ENCODE measurements at places on chromosomes 16 and 17.

GRCh38 chr16:74078511-74079231 is 217.9 kb upstream of the PSMD7 start:
- no peak for DNase-seq

DNA sequence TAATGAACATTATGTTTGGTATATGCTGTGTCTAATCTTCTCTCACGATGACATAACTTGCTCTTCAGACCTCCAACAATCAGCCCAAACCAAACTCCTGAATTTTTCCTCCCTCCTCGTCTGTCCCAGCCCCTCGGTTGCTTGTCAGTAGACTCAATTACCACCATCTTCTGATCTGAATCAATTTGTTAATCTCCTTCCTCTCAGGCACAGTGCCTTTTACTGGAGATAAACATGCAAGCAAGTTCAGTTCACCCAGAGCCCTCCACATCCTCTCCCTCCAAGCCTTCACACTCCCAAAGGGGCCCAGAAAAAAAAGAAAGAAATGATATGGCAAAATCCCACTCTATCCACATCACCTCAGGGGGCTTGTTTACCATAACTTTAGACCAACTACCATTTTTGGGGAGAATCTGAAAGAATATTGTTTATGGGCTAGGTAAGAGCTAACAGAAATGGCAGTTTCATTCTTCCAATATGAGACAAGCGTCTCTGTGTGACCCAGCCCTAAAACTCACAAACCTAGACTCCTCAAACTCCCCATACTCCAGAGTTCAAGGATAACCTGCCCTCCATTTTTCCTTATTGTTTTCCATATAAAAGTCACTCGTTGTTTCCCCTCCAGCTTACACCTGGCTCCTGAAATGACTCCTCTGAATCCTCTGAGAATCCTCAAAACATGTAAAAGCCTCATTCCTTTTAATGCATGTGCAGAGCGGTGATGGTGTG is 1.5 kb downstream of the TEX2 start:
- no peak for DNase-seq

GRCh38 chr17:58341861-58342475 is 10.0 kb downstream of the SUPT4H1 start:
- no peak for DNase-seq

DNA sequence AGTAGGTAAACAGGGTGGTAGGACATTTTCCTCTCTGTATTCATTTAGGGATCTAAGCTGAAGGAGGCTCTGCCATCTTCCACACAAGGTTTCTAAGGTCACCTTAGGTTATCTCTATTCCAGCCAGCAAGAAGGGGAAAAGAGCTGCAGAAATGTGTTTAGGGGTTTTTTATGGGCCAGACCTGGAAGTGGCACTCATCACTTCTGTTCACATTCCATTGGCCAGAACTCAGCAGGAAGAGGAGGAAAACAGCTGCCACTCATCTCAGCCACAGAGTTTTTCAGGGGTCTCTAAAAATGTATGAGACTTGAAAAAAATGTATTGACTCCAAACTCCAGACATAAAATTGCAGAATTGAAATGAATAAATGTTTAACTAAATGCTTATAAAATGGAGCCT is 65.8 kb downstream of the FTO start:
- DNase-seq, result no peak

- DNase-seq, result no peak
Measured at GRCh38 chr16:85421338-85422195, 191.6 kb upstream of the GSE1 start.

Measured in substantia nigra (tissue), 51 donors.